Activated CD4-positive, alpha-beta T cell treated with anti-CD3 and anti-CD28 coated beads, Interleukin-2, amount 50 U/mL, for 1 hour (primary cell): ENCODE measurements at places on chromosomes 4 and X.

DNA sequence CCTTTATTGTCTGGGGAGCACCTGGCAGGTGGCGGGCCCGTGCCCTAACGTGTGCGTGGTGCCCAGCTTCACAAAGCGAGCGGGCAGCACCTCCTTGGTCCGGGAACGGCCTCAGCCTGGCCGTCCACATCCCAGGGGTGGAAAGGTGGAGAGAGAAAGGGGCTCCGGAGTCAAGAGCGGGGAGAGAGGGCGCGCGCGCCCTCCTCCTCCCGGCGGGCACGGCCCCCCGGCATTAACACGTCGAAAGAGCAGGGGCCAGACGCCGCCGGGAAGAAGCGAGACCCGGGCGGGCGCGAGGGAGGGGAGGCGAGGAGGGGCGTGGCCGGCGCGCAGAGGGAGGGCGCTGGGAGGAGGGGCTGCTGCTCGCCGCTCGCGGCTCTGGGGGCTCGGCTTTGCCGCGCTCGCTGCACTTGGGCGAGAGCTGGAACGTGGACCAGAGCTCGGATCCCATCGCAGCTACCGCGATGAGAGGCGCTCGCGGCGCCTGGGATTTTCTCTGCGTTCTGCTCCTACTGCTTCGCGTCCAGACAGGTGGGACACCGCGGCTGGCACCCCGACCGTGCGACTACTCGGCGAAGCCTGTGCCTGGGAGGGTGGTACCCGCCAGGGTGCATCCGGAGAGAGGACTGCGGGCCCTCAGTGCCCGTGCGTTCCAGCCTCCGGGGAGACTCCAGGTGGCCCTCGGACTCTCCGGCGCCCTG lies at the start of gene KIT:
Gene KIT (plus strand): TSS at position 407 of the 701 bp plus-strand sequence. CDS start 58 bp downstream, at position 465.
- peak; percentile 9 for DNase-seq

- DNase-seq: no peak
Measured at GRCh38 chrX:150450519-150451177, 87.5 kb downstream of the MAMLD1 start.

DNA sequence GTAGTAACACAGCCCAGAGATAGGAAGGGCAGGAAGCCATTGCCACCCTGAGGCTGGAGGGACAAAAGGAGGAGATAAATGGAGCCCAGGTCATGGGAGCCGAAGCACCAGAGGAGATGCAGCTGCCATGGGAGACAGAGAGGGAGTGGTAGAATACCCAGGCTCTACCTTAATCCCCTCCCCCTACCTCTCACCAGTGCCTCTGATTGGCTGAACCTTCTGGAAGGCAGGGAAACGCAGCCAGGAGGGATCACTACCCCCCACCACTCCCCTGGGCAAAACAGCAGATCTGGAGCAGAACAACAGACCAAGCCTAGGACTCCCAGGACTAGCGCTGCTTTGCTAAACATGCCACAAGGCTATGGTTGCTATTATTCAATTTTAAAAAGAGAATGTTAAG lies 114.2 kb downstream of the ZNF827 start:
- DNase-seq: no peak

DNA sequence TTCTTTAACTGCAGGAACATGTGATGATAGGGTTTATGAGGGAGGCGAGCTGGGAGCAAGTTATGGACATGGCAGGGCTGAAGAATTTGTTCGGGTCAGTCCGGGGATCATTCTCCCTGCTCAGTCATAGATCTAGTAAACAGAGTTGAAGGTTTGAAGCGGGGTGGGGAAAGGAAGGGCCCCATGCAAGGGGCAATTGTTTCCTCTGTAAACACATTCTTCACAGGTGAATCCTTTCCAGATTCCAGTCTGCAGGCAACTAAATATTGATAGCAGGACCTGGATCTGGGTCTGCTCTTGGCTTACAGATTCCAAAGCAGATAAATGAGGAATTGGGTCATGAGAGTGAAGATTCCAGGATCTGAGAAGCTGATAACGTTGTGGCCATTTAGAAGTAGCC lies 44.3 kb upstream of the ARHGAP24 start:
- DNase-seq: no peak

DNA sequence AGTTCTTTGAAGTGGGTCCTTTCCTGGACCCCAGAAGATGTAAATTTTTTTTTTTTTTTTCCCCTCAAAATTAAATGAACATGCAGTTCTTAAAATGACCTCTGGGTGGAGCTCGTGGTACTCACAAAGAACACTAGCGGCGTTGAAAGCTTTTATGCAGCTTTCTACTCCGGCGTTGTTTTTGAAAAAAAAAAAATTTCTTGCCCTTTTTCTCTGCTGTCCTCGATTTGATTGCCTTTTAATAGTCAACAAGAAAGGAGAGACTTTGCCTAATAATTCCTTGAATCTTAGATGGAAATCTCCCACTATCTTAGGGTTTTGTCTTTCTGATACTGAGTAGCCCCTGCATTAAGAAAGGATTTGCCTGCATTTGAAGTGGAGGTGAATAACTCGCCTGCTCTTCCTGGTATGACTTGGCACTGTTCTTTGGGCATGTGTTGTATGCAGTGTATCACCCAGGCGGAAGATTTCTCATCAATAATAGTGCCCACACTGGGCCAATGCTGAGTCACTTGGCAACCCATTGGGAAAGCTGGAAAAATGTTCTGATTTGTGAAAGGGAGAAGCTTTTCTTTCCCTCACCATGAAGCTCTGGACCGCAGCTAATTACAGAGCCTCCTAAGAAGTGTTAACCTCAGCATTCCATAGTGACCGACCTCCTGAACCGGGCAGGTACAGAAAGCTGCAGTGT lies 104.0 kb downstream of the PHEX start:
- no peak for DNase-seq

DNA sequence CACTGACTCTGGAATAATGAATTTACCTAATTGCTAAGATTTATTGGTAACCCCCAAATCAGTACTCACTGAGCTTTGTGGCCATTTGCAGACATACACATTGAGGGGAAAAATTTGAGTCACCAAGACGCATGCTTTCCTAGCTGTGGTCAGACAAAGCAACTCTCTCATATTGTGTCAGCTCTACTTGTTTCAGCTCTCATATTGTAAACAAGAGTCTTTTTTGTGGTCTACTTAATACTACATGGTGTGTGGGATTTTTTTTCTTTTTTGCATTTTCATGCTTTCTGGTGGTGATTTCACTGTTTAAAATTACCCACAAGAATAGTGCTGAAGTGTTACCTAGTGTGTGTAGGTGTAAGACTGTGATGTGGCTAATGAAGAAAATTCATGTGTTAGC lies 428.2 kb upstream of the GALNT7 start:
- no peak for DNase-seq

- DNase-seq: no peak
Measured at GRCh38 chrX:71637848-71638247, 19.5 kb upstream of the CXCR3 start.

DNA sequence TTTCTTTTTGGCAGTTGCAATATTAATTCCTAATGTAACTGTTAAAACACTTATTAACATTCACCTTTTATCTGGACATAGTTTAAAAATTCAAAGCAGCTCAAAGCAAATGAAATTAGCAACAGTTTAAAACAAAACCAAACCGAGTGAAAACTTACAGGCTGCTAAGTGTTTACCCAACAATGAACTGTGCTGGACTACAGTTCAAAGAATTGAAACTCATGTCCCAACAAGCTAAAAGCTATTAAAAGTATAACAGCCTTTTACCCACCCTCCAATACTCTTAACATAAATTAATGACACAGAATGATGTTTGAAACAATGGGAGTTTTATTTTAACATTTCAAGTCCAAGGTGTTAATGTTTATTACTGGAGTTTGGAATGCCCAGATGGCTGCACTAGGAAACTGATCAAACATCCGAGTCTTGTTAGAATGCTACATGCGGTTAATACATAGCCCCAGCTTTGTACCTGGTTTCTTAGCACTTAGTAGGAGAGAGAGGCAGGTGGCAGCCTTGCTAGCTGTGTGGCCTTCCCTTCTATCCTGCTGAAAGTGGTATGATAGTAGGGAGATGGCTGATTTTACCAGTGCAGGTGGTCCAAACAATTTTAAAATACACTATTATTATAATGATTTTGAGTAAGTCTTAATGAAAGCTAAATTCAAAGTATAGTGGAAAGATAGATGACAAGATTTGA lies 21.1 kb upstream of the FRYL start:
- DNase-seq: no peak

- no peak for DNase-seq
Measured at GRCh38 chrX:51242212-51242611, 90.4 kb upstream of the NUDT10 start.

GRCh38 chr4:77911842-77912450 lies 49.3 kb downstream of the MRPL1 start:
- DNase-seq: no peak

DNA sequence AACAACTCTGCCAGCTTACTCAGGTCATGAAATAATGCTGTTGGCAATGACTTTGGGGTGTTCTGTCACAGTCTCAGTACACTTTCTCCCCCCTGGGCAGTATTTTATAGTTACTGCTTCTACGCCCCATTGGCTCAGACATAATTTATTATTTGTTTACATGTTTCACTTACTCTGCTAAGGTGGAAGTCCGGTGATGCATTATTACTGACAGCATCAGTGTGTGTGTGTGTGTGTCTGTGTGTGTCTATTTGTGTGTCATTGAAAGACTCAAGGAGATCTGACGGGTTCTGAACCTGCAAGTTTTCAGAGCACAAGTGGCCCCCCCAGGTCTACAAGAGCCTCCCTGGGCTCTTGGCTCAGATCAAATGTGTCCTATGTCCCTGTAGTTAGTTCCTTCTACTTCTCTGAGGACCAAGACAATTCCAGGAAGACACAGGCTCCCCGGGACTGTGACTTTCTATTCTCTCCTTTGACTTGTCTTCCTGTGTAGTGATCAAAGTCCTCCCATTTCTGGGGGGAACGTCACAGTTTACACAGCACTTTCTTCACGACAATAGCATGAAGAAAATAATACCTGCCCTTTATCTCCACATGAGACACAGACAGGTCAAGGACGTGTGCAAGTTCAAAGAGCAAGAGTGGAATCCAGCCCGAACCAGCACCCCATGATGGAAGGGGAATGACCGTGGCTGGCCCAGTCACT lies 283.7 kb upstream of the GATB start:
- no peak for DNase-seq

GRCh38 chr4:22802876-22803275 lies 110.1 kb downstream of the GBA3 start:
- no peak for DNase-seq

GRCh38 chrX:153477901-153478300 lies 7.5 kb upstream of the HAUS7 start:
- DNase-seq: no peak

DNA sequence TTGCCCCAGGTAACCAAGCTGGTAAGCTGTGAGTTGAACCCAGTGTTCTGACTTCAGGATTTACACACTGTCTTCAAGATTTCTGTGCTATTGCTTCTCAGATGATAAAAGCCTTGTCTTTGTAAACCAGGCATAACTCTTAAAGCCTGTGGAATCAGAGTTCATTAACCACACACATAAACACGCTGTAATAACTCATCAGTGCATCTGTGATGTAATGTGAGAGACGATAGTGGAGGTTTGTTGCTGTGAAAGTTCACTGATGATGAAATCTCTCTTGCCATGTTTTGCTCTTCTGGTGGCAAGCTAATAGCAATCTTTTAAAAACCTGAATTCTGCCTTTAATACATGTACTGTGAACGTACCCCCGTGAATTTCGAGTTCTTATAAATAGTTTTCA lies 41.5 kb downstream of the CLCN4 start:
- no peak for DNase-seq

DNA sequence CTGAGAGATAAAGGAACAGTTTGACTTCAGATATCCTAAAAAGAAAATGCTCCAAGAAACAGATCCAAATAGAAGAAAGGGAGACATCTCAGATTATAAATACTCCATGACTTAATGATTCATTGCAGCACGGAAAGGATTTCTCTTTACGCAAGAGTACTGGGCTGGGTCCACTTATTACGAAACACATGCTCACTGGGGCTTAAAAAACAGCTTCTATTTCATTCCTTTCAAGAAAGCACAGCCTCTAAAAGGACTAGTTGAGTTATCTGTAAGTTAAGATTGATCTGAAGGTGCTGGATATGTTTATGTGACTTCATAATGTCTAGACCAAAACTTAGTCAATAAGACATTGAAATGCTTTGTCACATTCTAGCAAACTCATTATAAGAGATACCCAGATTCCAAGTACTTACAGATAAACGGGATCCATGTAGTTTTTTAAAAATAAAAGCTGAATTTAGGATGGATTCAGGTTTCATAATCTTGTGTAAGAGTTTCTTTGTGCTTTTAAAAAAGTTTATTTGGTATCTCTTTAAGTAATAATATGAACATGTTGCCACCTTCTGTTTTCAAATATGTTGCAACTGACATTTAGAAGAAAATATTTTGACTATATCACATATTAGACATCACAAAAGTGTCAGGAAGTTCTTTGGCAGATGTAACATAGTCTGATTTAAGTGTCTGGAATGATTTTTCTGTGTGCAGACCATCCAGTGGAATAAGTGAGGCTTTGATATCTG lies 109.5 kb upstream of the MYOZ2 start:
- DNase-seq: no peak

GRCh38 chr4:184275766-184276165 lies 58.1 kb upstream of the ENPP6 start:
- no peak for DNase-seq

GRCh38 chrX:9643807-9644206 lies 121.8 kb downstream of the GPR143 start:
- DNase-seq: no peak

- DNase-seq: no peak
Measured at GRCh38 chrX:49876750-49877149, 2.5 kb upstream of the USP27X start.

- DNase-seq: no peak
Measured at GRCh38 chr4:97577004-97577403, 566.3 kb downstream of the STPG2 start.

DNA sequence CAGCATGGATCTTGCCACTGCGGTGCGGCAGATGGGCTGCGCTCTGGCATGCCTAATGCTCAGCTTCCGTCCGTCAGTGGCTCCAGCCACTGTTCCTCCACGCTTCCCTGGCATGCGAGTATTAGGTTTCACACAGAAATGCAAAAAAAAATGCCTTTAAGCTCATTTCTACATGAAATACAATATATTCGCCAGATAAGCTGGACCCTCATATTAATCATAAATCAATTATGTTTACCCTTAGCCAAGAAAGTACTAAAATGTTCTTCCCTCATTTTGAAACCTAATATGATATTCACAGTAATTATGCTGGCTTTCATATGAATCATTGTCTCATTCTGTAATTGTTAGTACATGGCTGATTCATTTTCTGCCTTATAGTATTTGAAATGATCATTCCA lies 115.5 kb upstream of the FAM241A start:
- no peak for DNase-seq

DNA sequence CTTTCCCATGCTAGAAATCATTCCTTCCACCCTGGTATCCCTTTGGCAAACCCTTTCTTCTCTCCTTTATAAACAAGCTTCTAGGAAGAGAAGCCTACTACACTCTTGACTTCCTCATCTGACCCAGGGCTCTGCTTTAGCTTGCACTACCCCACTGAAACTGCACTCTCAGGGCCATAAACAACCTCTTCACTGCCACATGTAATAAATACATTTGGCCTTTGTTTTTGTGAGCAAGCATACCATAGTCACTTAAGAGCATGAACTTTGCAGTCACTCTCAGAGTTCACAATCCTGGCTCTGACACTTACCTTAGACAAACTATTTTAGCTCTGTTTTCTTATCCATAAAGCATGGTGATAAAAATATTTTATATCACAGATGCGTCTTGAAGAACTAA lies 50.7 kb upstream of the USP38 start:
- no peak for DNase-seq

GRCh38 chrX:132638313-132638712 lies 149.5 kb upstream of the MBNL3 start:
- no peak for DNase-seq

- DNase-seq: no peak
Measured at GRCh38 chrX:138229718-138230117, 481.8 kb downstream of the FGF13 start.

- DNase-seq: no peak
Measured at GRCh38 chr4:5164221-5164912, 113.1 kb downstream of the STK32B start.
